Ovary (tissue), 10 donors: ENCODE measurements at places on chromosomes 1 and 21.

- no peak for DNase-seq
These were observed 129.6 kb upstream of the RAB4A start for GRCh38 chr1:229141271-229141670.

DNA sequence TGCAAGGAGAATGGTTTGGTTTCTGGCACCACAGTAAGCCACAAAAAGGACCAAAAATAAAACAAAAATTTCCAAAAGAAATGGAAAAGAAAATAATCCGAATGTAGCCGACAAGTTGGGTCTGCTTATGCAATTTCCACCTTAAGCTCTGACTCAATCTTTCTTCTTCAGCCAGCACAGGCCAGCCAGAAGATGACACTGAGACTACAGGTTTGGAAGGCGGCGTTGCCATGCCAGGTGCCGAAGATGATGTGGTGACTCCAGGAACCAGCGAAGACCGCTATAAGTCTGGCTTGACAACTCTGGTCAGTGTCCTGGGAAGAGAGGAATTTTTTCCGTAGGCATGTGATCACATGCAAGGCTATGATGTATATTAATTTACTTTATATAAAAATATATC, 23.4 kb downstream of the PDPN start:
- no peak for DNase-seq

DNA sequence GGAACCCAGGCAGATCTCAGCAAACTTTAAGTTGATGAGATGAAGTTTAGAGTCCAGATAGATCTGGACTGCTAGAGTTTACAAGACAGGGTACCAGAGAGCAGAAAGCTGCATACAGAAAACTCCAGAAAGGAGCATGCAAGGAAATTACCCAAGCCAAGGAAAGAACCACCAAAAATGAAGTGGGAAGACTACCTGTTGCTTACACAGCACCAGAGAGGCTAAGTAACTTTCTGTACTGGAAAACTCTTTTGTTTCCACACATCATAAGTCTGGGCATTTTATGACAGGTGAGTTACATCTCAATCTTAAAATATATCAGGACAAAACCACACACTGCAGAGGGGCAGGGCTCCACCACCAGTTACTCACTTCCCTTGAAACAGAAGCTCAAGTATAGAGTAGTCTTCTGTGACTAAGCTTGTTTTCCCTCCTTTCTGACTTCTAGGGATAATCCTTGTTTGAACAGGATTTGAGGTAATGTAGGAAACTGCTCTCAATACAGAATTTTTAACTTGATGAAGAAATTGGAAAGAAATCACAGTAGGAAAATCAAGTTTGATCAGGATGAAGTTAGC, 17.4 kb upstream of the GJA9 start:
- DNase-seq = no peak

DNA sequence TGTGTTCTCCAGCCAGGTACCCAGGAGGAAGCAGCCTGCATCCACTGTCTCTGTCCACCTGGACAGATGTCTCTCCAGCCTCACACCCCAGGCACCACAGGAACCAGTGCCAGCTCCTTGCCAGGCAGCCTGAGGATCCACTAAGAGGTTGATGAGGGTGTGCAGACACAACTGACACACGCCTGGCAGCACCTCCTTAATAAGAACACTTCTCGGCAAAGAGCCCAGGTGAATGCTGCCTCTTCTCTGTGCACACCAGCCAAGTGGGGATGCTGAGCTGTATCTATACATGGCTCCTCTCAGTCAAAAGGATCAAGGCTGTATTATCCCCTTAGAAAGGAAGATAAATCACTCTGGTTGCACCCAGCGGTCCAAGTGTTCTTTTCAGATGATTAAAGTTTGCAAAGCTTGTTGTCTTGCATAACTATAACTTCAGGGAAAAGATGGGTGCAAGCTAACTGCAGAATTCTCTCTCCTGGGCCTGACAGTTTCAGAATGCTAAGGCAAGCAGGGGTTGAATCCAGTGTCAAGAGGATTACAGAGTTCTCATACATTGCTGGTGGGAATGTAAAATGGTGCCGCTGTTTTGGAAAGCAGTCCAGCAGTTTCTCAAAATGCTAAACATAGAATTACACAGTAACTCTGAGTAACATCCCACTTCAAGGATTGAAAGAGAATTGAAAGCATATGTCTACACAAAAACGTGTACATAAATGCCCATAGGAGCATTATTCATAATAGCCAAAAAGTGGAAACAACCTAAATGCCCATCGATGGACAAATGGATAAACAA, 3.7 kb upstream of the CAPN8 start:
- no peak for DNase-seq

- DNase-seq = no peak
These were observed 23.1 kb upstream of the PDE4B start for GRCh38 chr1:65769636-65770035.

- DNase-seq = no peak
These were observed 83.8 kb upstream of the ACTL8 start for GRCh38 chr1:17671314-17671705.

- DNase-seq = no peak
These were observed 29.7 kb downstream of the ECE1 start for GRCh38 chr1:21260405-21261125.

GRCh38 chr1:29380532-29380931, 144.2 kb downstream of the PTPRU start:
- no peak for DNase-seq

- DNase-seq = no peak
These were observed 593.1 kb downstream of the NUF2 start for GRCh38 chr1:163914785-163915413.

DNA sequence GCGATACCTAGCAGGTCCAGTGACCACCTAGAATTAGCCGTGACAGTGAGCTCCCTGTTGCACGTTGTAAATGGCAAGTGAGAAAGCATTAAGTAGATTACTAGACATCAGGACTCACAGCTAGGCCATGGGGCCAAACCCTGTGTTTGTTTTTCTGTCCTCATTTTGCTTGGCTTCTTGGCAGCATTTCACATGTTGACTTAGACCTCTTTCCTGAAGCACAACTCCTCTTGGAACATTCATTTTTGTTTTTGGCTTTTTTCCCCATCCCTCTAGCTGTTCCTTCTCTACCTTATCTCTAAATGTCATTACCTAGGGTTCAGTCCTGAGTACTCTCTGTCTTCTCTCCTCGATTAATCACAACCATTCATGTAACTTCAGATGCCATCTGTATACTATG, 16.9 kb upstream of the PTPN14 start:
- DNase-seq = no peak

- DNase-seq = peak; percentile 57
These were observed 51.3 kb downstream of the GPR161 start for GRCh38 chr1:168085401-168085872.
